Neural crest cell (in vitro differentiated cells): ENCODE measurements at places on chromosomes 7 and 10.

GRCh38 chr7:159040146-159040545 is 104.5 kb downstream of the VIPR2 start:
- DNase-seq = no peak

- no peak for DNase-seq
These were observed 16.3 kb upstream of the KAT6B start for GRCh38 chr10:74810087-74810486.

GRCh38 chr7:154504918-154505317 is 452.7 kb downstream of the DPP6 start:
- DNase-seq = no peak

DNA sequence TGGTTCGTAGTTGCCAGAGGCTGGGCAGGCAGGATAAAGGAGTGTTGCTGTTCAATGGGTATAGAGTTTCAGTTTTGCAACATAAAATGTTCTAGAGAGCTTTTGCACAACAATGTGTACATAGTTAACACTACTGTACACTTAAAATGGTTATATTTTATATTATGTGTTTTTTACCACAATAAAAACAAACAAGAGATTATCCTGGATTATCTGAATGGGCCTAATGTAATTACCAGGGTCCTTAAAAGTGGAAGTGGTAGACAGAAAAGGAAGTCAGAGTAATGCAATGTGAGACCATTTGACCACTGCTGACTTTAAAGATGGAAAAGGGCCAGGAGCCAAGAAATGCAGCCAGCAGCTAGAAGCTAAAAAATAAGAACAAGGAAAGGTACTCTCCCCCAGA is 159.7 kb downstream of the SGMS1 start:
- no peak for DNase-seq

GRCh38 chr10:43793704-43794103 is 145.0 kb upstream of the ZNF32 start:
- DNase-seq = no peak

GRCh38 chr10:76122056-76122455 is 690.6 kb downstream of the LRMDA start:
- no peak for DNase-seq

DNA sequence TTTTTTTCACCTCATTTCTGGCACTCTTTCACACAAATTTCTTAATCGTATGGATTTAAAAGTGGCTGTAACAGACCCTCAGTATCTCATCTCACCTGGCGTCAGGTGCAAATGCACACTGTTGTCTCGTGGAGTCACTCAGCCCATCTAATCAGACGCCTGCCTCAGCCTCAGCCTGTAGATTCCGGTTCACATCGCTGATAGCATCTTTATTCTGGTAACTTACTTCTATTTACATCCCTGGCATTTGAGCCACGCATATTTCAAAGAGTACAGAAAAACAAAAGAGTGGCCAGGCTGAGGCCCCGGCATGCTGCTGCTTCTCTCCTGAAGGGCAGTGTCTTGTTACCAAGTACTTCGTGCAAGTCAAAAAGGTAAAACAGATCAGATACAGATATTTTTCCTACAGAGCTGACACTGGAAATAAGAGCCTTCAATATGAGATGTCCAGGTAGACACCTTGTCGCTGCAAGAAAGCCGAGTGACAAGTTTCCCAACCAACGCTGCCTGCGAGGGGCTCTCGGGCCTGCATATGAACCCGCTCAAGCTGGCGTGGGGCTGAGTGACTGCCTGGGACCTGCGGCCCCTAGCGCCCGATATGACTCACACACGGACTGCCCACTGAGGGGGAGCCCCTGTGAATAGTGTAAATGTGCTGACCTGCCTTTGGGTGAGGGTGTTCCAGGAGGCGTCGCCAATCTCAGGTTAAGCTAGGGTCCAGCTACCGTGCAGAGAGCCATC is 4.3 kb downstream of the VIPR2 start:
- no peak for DNase-seq

DNA sequence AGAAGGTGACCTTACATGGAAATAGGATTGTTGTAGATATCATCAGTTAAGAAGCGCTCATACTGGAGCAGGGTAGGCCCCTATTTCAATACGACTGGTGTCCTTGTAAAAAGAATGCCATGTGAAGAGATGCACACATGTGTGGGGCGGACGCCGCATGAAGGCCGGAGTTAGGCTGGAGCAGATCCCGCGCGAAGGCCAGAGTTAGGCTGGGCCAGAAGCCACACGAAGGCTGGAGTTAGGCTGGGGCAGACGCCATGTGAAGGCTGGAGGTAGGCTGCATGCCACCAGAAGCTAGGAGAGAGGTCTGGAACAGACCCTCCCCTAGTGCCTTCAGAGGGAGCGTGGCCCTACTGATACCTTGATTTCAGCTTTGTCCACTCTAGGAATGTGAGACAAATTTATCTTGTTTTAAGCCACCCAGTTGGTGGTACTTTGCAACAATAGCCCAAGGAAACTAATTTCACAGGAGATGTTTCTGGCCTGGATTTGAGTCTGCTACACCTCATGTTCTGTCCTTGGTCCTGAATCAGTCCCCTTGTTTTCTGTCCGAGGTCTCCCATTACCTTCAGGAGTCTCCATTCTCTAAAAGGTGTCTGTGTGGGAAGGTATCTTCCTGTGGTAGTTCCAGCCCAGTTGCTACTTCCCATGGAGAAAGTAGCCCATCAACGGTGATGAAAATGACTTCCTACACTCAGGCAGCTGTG is 585.8 kb downstream of the LRMDA start:
- no peak for DNase-seq
